Stimulated activated CD4-positive, alpha-beta T cell treated with anti-CD3 and anti-CD28 coated beads, Interleukin-1b, Interleukin-23, amount 100 ng/mL, for 24 hours (primary cell): ENCODE measurements at places on chromosomes 1 and 21.

DNA sequence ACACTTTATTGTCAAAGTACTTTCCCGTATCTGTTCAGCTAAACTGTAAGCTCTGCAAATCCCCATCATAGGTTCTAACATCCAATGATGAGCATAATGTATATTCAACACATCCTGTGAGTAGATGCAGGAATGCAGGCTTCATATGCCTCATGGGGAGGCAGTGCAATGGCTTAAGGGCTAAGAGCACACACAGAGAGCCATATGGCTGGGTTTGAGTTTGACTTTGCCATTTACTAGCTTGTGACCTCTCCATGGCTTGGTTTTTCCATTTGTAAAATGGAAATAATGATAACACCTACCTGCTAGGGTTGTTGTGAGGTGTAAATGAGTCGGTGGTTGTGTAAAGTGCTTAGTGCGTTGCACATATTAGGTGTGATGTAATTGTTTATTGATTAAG is 13.4 kb downstream of the RCSD1 start:
- DNase-seq, result no peak

DNA sequence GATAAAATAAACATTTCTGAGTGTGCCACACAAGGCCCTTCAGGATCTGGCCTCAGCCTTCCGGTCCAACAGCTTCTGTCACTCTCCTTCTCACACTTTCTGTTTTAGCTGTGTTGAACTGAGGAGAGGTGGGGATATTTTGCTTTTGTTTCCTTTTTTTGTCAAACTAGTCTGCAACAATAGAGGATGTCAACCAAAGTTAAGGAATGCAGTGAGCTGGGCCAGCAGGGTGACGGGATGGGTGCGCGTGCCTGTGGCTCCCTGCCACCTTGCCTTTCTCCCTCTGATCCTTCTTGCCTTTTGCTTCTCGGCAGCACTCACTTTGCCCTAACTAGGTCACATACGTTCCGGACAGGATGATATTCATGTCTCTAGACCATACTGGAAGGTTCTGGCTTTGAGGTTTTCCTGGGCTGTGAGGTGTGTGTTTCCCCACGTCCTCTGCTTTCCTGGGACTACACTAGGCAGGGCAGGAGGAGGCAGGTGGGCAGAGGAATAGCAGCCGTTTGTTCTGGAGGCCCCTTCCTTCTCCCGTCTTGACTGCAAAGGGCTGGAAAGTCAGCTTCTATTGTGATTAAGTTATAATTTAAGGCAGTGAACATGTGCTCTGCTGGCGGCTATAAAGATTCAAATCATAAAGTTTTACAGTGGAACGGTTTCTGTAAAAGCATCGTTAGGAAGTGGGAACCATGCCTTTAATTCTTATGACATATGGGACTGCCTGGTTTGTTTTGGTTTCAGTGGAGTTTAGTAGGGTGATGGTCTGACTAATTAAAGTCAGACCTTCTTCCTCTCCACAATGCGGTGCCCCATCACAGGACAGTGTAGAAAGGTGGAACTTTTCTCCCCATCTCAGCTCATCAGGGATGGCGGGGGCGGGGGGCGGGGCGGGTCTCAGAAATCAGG is 67.8 kb downstream of the RNF220 start:
- DNase-seq, result no peak

DNA sequence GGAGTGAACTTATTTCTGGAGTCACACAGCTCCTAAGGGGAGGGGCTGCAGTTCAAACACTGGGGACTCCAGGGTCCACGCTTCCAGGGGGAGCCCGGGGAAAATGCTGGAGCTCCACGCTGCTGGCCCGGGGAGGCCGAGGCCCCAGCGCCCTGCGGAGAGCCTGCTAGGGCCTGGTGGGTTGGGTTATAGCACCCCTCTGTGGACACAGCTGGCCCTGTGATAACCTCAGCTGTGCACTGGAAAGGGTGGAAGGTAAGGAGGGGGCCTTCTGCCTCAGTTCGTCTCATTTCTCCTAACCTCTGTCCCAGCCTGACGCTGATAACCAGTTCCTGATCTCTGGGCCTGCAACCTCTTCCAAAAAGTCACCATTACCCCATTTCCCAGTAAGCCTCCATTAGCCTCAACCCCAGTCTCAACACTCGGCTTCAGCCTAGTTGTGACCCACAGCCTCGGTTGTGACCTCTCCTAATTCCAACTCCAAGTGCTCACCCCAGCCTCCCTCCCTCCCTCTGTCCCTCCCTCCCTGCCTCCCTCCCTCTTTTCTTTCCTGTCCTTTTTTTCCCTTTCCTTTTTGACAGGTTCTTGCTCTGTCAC is 7.1 kb downstream of the NBL1 start:
- DNase-seq, result no peak

DNA sequence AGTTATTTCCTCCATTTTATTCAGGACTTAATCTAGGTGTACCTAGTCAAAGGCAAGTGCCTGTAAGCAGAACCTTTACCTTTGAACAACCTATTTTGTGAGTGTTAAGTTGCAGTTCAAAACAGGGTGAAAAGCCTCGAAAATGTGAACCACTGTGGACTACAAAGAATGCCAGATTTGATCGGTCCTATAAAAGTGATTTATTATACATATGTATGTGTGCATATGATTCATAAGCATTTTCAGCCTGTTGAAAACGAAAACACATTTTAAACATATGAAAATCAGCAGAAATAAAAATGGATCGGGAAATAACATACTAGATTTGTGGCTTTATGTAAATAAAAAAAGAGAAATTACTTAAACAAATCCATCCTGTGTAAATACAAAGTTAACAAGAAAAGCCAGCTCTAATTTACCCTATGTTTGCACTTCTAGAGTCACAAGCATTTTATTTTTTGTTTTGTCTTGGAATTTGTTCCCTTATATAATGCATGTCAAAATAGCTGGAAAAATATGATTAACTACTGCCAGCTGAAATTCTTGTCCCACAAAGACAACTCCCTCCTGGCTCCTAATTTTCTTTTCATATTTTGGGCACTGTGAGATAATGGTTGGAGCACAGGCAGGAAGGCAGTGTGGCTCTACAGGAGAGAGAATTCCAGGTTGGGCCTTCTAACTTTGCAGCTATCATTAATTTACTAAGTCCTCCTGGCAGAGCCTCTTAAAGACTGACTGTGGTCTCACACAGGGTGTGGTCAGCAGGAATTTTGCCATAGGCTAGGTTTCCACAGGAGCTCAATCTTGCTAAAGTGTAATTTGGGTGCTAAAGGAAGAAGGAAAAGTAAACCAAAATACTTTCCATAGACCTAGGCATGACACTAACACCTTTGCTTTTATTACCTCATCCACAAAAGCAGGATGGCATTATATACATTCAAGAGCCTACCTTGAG is 70.2 kb upstream of the CDC42BPA start:
- no peak for DNase-seq

GRCh38 chr1:183044893-183045649 is 21.9 kb downstream of the LAMC1 start:
- DNase-seq, result no peak

DNA sequence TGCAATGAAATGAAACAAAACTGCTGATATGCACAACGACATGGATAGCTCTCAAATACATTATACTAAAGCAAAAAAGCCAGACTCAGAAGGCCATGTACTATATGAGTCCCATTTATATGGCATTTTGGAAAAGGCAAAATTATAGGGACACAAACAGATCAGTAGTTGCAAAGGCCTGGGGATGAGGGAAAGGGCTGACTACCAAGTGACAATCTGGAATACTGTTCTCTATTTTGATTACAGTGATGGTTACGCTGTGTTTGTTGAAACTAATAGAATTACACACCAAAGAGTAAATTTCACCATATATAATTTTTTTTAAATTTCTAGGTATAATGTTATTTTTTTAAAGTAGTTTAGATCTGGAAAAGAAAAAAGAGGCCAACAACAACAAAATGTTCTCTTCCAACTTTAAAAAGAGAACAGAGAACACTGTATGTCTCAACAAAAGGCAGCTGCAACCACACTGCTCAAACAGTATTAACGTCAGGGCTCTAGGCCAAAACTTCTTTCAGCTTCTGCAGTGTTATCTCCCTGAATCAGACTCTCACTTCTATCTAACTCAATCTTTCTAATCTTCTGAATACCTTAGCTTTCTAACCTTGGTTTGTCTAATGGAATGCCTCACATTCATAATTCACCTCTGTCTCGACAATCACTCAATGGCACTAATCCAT is 75.8 kb downstream of the FOXJ3 start:
- no peak for DNase-seq

GRCh38 chr1:63112155-63112900 is 210.0 kb upstream of the FOXD3 start:
- DNase-seq, result peak; percentile 1

GRCh38 chr1:199121047-199121446 is 482.2 kb downstream of the PTPRC start:
- no peak for DNase-seq
